Renal cortical epithelial cell (primary cell): ENCODE measurements at places on chromosomes 6 and 20.

DNA sequence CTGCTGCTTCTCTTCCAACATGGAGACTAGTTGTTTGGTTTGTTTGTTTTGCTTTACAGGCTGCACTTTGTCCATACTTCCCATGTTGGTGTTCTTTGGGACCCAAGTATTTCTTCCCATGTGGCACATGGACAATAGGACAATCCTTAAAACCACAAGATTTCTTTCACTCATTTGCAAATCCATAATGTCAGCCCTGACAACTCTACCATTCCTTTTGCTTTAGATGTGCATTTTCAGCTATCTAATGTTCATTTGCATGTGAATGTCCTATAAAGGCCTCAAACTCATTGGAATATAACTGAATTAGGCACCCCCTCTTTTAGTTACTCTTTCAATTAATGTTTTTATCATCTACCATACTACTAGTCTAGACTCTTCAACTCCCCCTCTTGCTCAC lies 16.7 kb downstream of the THEMIS start:
- DNase-seq: no peak

DNA sequence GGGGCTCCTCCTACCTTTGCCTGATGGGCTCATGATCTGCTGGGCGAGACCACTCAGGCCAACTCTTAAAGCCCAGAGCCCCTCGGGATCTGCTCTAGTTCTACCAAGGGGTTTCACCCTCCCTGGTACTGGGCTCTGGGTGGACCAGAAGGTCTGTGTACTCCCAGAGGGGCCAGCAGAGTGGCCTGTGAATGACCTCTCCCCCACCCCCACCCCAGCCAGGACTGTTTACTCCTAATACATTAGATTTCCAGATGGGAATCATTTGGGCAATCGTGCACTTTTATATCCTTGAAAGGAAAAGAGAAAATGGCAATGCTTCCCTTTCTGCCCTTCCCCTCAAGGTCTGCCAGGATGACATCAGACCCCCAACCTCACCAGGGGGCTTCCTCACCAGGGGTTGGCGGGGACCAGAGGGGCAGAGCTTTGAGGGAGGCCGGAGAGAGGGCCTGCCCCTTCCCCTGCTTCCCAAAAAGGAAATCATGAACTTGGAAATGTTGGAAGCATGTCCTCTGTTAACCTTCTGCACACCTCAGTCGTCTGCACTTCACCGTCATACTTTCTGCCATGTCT lies 37.1 kb upstream of the PMEPA1 start:
- DNase-seq: no peak

DNA sequence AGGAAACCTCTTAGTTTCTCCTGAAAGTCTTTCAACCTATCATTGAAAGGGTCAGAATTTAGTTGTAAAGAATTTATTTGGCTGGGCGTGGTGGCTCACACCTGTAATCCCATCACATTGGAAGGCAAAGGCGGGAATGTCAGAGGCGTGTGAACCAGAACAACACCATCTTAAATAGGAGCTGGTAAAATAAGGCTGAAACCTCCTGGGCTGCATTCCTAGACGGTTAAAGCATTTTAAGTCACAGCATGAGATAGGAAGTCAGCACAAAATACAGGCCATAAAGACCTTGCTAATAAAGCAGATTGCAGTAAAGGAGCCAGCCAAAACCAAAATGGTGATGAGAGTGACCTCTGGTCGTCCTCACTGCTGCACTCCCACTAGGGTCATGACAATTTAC lies 29.6 kb downstream of the OR2B2 start:
- no peak for DNase-seq

DNA sequence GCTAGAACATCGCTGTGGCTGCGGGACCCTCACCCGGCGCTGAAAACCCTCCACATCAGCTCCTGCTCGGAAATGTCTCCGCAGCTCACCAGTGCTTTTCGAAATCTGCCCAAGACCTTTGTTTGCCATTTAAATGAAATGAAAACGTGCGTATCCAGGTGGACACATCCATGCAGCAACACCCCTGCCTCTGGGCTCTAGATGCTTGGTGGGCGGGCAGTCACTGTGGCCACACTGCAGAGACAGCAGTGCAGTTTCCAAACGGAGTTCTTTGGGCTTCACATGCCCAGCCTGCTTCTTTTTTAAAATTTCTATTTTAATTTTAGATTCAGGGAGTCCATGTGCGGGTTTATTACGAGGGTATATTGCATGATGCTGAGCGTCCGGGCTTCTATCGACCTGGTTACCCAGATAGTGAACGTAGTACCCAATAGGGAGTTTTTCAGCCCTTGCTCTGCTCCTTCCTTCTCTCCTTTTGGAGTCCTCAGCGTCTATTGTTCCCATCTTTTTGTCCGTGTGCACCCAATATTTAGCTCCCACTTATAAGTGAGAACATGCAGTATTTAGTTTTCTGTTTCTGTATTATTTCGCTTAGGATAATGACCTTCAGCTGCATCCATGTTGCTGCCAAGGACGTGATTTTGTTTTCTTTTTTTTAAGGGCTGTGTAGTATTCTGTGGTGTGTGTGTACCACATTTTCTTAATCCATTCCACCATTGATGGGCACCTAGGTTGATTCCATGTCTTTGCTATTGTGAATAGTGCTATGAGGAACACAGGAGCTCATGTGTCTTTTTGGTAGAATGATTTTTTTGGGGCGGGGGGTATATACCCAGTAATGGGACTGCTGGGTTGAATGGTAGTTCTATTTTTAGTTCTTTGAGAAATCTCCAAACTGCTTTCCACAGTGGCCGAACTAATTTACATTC lies 4.8 kb upstream of the TUBB2B start:
- no peak for DNase-seq

DNA sequence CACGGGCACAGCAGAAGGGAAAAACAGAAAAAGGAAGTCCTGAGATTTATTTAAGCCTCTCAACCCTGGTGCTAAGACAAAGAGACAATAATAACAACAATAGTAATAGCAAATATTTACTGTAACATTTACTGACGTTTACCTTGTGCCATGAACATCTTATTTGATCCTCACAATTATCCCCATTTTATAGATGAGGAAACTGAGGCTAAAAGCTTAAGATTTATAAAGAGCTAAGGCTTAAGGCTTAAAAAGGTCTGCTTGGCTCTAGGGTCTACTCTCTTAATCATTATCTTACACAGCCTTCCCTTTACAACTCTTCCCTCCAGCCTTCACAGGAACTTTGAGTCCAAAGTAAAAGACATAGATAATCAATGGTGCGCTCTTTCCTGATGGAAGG lies 3.3 kb downstream of the WFDC3 start:
- DNase-seq: no peak

DNA sequence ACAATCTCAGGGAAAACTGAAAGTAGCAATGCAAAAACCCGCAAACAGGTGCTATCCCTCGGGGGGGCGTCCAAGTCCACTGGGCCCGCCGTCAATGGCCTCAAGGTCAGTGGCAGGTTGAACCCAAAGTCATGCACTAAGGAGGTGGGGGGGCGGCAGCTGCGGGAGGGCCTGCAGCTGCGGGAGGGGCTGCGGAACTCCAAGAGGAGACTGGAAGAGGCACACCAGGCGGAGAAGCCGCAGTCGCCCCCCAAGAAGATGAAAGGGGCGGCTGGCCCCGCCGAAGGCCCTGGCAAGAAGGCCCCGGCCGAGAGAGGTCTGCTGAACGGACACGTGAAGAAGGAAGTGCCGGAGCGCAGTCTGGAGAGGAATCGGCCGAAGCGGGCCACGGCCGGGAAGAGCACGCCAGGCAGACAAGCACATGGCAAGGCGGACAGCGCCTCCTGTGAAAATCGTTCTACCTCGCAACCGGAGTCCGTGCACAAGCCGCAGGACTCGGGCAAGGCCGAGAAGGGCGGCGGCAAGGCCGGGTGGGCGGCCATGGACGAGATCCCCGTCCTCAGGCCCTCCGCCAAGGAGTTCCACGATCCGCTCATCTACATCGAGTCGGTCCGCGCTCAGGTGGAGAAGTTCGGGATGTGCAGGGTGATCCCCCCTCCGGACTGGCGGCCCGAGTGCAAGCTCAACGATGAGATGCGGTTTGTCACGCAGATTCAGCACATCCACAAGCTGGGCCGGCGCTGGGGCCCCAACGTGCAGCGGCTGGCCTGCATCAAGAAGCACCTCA lies 166.3 kb downstream of the DTNBP1 start:
- no peak for DNase-seq

DNA sequence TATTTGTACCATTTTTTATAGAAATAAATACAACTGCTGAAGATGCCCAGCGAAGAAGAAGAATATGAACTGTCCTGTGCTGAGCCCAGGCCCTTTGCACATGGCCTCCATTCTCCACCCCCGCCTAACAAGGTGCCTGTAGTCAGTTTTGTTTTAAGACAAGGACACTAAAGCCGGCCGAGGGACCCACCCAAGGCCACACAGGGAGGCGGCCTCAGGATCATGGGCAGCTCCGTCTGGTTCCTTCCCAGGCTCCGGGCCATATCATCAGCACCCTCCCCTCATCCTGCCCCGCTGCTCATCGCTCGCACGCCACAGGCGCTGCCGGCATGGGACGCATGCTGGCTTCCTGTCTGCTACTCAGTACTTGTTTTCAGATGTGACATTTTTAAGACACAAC lies 21.3 kb downstream of the PSMG4 start:
- DNase-seq: no peak

DNA sequence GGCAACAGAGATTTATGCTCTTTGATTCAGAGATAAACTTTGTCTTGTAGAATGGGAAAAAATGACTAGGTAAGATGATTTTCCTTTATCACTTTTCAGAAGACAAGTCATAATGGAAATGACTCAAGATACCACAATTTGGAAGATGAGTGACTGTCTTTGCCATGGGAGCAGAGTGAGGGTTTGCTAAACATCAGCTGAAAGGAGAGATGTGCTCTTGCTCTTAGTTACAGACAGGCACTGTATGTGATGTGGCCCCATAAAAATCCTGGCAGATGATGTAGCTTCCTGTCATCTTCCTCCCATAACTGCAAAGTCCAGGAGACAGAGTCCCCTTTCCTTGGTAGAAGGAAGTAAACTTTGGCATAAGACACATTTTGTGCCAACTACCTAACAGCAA lies 47.6 kb downstream of the BACH2 start:
- DNase-seq: no peak

GRCh38 chr6:24583463-24584381 lies 62.3 kb downstream of the KIAA0319 start:
- peak; percentile 68 for DNase-seq

DNA sequence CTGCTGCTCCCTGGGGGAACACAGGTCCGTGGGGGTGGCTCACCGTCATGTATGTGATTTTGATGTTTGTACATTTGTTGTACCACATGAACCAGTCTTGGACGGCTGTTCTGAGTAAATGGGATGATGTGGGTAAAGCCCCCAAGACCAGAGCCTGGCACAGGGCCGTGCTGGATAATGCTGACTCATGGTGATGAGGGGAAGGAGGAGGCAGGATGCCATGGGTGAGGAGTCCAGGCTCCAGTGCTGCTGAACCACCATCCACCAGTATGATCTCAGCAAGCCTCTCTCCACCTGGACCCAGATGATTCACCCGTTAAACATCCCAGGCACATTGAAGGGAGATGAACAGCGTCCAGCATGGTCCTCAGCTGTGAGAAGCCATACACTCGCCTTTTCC lies 9.6 kb upstream of the APCDD1L start:
- DNase-seq: peak; percentile 68

- peak; percentile 6 for DNase-seq
Measured at GRCh38 chr20:51221791-51222408, 199.0 kb upstream of the KCNG1 start.

GRCh38 chr6:138907167-138907566 lies 80.9 kb downstream of the REPS1 start:
- DNase-seq: no peak

- DNase-seq: no peak
Measured at GRCh38 chr6:159943101-159943632, 25.7 kb upstream of the IGF2R start.

GRCh38 chr6:161732594-161732993 lies 458.7 kb upstream of the AGPAT4 start:
- no peak for DNase-seq

- peak; percentile 90 for DNase-seq
Measured at GRCh38 chr6:128508588-128509296, 11.7 kb downstream of the PTPRK start.

- peak; percentile 50 for DNase-seq
Measured at GRCh38 chr20:38073307-38074071, 39.9 kb downstream of the RPRD1B start.

GRCh38 chr6:23388086-23388783 lies 737.8 kb upstream of the NRSN1 start:
- DNase-seq: no peak

DNA sequence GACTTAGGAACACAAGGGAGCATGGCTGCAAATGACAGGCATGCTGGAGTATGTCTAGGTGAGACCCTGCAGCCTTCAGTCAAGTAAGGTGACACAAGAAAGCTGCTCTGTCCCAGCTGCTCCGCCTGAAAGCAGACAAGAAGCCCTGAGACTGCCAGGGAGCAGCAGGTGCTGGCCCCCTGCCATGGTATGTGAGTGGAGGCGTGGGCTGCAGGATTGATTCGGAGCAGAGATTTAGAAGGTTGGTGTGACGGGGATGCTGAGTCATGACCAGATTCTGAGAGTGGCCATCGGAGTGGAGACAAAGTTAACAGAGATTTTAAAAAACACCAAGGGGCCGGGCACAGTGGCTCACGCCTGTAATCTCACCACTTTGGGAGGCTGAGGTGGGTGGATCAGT lies 17.8 kb downstream of the LRP11 start:
- DNase-seq: peak; percentile 88

- DNase-seq: peak; percentile 3
Measured at GRCh38 chr6:168988801-168989200, 264.8 kb downstream of the THBS2 start.

GRCh38 chr6:24749297-24749696 lies 25.4 kb upstream of the GMNN start:
- no peak for DNase-seq

DNA sequence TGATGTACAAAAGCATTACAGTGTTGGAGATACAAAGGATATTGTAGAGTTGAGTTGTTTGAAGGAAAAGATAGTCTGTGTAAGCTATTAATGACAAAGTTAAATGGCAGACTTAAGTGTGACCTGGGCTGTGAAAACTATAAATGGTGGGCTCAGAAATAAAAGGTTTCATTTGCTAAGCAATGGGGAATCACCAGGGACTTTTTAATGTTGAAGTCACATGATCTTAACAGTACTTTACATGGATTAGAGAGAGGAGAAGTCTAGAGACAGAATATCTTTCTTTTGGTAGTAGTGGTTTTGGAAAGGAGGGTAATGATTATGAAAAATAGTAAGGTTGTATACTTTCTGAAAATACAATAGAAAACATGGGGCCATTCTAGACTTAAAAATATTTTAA lies 67.1 kb downstream of the SCAF8 start:
- DNase-seq: no peak

- DNase-seq: no peak
Measured at GRCh38 chr6:142444881-142445301, 143.1 kb downstream of the ADGRG6 start.

DNA sequence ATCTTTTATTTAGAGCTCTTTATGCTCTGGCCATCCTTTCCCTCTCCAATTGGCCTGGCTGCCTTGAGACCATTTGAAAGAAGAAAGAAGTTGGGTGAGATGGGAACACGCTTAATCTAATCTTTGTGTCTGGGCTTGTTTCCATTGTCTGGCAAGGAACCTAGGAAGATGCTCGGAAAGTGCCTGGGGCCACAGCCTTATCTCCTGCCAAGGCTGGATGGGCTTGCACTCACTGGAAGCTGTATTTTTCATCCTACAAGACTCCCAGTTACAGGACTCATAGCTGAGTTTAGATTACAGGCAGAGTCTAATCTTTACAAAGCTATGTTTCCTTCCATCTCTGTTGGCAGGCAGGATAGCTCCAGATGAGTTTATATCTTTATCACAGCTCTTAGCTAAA lies 33.1 kb upstream of the CDYL start:
- no peak for DNase-seq
